Ovary (tissue), 10 donors: ENCODE measurements at places on chromosomes 2 and 18.

DNA sequence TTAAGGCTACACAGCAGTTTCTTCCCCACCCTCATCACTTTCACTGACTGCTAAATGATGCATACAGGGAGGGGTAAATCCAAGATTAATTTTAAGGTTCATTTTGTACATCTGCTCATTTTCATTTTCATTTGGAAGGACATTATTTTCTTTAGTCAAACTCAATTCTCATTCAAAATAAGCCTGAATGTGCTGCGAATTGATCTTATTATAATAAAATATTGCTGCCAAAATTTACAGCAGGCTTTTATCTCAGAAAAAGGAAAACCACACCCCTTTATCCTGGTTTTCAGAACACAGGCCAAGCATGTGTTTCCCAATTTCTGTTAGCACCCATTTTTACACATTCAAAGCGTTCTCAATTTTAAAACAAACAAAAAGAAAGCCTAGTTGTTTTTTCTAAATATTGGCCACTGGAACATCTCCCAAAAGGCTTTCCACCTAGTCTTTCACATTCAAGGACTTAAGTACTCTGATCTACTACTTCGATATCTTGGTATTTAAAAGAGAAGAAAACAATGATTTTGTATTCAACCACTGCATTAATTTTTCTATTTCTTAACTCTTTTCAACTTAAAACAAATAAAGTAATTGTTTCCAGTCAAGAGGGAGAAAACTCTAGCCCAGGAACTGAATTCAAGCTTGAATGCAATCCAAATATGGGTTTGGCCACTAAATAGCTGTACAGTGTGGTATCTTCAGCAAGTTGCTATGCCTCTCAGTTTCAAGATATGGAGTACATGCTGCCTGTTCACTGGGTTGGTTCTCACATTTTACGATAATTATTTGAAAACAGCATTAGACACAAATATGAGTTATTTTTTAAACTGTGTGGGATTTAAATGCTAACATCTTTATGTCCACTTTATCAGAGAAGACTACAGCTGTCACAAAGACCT, 52.5 kb downstream of the CDH2 start:
- no peak for DNase-seq

GRCh38 chr2:2843969-2844548, 513.0 kb upstream of the MYT1L start:
- DNase-seq, result no peak

- no peak for DNase-seq
These were observed 464.3 kb upstream of the ID2 start for GRCh38 chr2:8217468-8218030.

- no peak for DNase-seq
These were observed 68.9 kb downstream of the DIPK1C start for GRCh38 chr18:74388227-74388626.

- no peak for DNase-seq
These were observed 83.5 kb downstream of the ROCK2 start for GRCh38 chr2:11260979-11261378.

DNA sequence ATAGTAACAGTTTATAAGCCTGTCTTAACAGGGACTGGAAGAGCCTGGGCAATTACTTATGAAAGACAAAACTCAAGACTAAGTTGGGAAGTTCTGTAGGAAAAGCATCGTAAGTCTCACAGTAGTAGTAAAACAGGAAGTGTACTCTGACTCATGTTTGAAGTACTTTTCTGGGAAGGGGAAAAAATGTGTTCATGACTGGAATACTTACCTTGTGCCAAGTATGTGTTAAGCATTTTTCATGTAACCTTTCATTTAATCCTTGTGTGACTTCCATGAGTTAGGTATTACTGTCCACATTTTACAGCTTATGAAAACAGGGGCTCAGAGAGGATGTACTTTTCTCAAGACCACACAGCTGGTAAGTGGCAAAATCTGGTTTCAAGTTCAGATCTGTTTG, 13.7 kb upstream of the SKOR2 start:
- DNase-seq, result no peak
